ENCODE measurements at places on chromosomes 7 and 10.

DNA sequence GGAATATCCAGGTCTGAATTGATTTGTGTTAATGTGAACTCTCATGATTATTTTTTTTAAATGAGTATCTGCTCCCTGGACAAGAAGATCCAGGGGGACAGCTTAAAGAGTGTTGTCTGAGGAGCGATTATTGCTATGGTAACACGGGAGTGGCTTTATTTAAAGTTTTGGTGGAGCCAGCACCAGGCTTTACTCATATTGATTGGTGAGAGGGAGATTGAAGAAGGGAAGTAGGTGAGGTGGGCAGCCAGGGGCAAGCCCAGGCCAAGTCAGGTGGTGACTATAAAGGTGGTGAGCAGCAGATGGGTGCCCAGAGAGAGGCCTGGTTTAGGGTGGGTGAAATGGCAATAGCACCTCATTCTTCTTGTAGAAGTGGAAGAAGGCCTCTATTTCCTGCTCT is 10.2 kb upstream of the AGR2 start:
- DNase-seq, result no peak

DNA sequence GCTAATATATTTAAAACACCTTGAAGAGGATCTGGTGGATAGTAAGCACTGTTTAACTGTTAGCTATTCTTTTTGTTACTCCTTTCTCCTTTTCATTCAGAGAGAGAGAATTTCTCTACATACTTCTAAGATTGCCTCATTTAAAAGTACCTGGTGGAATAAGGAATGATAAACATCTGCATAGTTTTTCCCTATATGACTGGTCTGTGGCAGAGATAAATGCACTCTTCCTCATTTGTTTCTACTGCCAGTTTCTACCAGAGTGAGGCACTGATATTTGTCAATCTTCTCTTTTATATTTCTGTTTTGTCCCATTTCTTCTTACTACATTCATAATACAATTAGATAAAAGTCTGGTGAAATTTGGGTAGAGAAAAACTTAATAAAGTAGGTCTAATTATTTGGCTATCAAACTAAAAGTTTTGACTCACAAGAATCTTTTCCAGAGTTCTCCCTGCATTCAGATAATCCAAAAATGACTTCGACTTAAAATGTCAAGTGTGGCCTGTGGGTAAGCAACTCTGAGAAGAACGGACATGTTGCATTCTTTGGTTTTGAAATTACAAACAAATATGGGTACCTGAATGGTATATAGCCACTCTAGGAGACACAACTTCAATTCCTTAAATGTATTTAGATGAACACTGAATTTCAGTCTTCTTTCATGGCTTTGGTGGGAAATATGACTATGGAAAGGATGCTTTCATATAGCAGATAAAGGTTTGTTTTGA is 38.8 kb downstream of the RNLS start:
- DNase-seq, result no peak

DNA sequence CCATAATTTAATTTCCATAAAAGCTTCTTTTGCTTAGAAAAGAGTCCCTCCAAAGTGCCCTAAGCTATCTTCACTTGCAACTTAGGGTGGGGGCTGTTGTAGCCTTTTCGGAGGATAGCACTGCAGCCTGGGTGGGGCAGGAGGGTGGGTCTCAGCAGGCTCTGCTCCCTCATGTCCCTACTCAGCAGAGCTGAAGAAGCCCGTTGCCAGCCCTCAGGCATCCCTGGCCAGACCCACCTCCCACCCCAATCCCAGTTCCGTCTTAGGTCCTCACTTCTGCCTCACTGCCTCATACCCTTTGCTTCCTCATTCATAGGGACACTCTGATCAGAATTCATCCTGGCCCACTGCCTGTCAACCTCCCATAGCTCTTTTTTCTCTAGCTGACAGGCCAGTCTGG is 99.8 kb upstream of the ZMIZ1 start:
- DNase-seq, result no peak

- peak; percentile 62 for DNase-seq
These were observed 19.8 kb upstream of the COL1A2 start for GRCh38 chr7:94374721-94375566.

- no peak for DNase-seq
These were observed 76.6 kb downstream of the RBM33 start for GRCh38 chr7:155721056-155721455.

GRCh38 chr7:132932296-132933071 is 149.4 kb downstream of the CHCHD3 start:
- no peak for DNase-seq

DNA sequence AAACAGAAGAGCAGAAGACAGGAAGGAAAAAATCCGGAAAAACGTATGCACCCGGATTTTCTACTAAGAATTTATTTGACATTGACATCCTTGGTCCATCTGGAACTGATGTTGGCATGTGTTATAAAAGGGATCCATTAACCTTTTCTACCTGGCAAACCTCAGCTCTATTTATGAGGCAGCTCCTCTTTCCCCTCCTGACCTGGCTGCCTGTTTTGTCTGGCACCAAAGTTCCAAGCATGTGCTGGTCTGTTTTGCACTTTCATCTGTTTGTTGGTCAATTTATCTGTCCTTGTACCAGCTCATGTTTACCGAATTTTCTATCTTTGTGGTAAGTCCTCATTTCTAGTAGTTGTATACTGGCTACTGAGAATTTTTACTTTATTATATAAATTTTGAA is 258.0 kb downstream of the TNS3 start:
- DNase-seq, result no peak

- DNase-seq, result no peak
These were observed 19.5 kb downstream of the PRF1 start for GRCh38 chr10:70582793-70583668.

- no peak for DNase-seq
These were observed 239.0 kb upstream of the PHYHIPL start for GRCh38 chr10:58937423-58937822.

- DNase-seq, result no peak
These were observed 5.3 kb downstream of the FBH1 start for GRCh38 chr10:5895365-5895764.

- DNase-seq, result no peak
These were observed 37.0 kb downstream of the TBC1D12 start for GRCh38 chr10:94439275-94439861.

GRCh38 chr7:82530361-82530760 is 86.8 kb upstream of the CACNA2D1 start:
- no peak for DNase-seq

GRCh38 chr10:72158176-72158575 is 57.6 kb upstream of the ANAPC16 start:
- DNase-seq, result no peak

DNA sequence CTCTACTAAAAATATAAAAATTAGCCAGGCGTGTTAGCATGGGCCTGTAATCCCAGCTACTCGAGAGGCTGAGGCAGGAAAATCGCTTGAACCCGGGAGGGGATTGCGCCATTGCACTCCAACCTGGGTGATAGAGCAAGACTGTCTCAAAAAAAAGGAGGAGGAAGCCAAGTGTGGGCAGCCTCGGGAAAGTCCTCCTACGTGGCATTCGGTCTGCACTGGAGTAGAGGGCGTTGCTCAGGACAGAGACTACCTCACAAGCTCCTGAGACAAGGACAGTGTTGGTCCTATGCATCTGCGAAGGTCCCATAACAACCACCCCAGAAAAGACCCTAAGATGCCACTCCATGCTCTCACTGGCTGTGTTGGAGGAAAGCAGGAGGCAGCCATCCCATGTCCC is 10.0 kb upstream of the SERPINE1 start:
- DNase-seq, result no peak

DNA sequence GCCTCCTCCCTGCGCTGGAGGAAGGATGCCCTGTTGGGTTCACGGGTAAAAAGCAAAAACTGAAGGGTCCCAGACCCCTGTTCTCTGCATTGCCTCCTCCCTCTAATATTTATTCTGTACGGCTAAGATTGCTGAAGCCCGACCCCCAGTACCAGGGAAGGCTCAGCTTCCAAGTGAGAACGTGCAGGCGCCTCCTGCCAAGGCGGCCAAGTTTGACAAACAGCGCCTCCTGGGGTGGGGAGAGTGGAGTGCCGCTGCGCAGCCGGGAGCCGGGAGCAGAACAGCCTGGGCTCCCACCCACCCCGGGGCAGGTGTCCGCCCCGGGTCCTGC is 4.7 kb upstream of the EBF3 start:
- DNase-seq, result peak; percentile 48

DNA sequence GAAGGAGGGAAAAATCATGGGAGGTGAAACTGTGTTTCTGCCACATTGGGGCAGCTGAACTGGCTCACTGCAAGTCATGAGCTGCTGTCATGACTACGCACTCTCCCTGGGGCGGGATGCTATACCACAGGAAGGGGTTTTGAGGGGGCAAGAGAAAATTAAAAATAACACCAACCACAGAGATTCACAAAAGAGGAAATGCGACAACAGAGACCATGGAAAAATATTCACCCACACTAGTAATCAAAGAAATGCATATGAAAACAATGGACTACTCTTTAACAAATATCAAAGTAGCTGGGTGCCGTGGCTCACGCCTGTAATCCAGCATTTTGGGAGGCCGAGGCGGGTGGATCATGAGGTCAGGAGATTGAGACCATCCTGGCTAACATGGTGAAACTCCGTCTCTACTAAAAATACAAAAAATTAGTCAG is 65.2 kb upstream of the TM9SF3 start:
- DNase-seq, result no peak

GRCh38 chr10:125264091-125264490 is 103.7 kb upstream of the CTBP2 start:
- DNase-seq, result no peak

GRCh38 chr10:95428701-95429100 is 132.5 kb downstream of the SORBS1 start:
- DNase-seq, result no peak

DNA sequence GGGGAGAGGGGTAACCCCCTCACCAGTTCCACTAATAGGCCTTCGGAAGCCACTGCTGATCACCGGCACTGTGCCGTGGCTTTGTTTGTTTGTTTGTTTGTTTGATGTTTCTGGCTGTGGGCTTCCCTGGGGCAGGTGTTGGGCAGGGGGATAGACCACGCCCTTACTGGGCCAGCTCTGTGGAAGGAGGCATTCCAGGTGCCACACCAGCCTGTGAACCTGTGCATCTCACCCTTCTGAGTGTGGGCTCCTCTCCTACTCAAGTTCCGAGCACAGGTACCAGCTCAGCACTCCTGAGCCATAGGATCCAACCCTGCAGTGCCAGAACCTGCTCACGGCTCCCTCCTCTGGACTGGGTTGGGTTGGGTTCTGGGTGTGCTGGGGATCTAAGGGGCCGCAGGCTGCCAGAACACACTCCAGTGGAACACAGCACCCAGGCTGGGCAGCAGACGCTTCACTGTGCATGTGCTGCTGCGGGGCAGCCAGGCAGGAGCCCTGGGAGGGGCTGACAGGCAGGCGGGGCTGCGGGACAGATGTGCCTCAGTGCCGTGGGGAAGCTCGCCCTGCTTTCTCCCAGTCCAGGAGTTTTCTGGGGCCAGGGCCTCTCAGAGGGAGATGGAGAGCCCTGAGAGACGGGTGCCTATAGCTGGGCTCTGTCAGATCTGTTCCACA is 1053.9 kb downstream of the CNTNAP2 start:
- no peak for DNase-seq

DNA sequence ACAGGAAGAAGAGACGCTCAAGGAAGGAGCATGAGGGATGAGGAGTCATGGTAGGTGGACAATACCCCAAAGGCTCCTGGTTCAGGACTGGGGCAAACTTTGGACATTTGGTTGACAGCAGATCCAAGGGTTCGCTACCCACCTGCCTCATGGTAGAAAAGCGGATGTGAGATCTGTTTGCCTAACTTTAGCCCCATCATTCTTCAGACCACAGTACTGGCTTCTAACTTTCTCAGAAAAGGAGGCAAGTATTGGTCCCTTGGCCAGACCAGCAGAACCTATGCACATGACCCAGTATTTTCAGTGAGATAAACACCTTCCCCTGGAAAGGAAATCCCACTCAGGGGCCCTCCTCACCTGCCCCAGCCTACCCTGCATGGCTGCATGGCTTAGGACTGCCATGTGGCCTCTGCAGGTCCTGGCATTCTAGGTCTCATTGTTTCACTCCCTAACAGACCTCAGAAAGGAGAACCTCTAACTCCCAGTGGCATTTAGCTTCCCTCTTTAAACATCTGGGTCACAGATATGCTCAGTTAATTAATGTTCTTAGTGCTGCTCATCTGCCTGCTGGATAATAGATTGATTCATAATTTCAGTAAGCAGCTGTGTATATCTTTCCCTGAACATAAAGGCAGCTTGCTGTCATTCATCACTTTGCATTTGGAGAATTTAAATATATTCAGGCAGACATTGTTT is 574.1 kb downstream of the GALNT17 start:
- no peak for DNase-seq

DNA sequence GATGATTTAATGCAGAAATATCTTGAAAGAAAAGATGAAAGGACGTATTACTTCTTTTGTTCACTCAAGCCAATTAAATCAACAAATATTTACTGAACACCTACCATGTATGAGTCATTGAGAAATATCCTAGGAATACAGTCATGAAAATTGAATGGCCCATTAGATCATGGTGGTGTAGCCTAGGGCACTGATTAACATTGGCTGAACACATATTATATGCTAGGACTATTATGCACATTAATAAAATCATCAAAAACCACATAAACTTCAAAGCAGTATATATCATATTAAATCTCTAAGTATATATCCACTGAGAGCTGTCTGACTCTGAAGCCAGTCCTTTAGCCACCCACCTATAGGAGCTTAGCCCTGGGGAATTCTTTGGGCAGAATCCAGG is 41.8 kb downstream of the FAM204A start:
- DNase-seq, result no peak

DNA sequence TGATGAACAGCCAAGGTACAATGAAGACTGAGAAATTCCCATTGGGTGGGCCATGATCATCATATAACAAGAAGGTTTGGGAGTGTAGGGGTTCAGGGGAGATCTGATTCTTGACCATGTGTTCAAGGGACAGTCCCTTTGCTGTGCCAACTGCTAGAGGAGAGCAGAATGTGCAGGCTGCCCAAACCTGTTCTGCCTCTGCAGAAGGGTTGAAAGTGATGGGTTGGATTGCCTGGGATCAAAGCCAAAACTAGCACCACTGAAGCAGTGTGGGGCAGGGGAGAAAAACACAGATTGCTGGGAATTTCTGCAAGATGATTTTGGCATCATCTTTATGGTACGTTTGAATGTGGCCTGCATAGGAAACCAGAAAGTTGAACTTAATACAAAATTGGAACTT is 303.9 kb downstream of the OTUD1 start:
- no peak for DNase-seq

DNA sequence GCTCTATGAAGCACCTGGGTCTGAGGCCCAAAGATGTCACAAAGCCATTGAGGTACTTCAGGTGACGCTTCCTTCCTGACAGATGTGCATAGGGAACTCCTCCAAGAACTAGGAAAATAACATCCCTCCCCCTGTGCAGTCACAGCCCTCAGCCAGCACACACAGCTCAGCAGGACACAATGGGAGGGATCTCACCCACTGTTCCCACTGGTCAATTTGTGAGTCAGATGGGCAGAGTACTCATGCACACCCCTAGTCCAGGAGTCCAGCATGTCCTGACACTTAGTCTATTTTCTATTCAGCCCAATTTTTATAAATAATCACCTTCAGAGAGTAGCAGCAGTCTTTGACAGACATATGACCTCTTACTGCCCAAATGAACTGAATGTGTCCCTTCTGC is 60.7 kb upstream of the PFKP start:
- no peak for DNase-seq

- no peak for DNase-seq
These were observed 221.7 kb upstream of the DKK1 start for GRCh38 chr10:52092390-52092789.
